Activated T-cell treated with anti-CD3 and anti-CD28 coated beads for 4 hours (primary cell): ENCODE measurements at places on chromosomes 11 and 22.

- DNase-seq: no peak
Observed at GRCh38 chr11:92834296-92835020, 135.0 kb upstream of the MTNR1B start.

GRCh38 chr11:132349811-132350733, 979.7 kb downstream of the NTM start:
- no peak for DNase-seq

GRCh38 chr22:46245511-46245910, 4.6 kb downstream of the CDPF1 start:
- no peak for DNase-seq

GRCh38 chr11:67272327-67273259, 6.3 kb downstream of the GRK2 start:
- no peak for DNase-seq

GRCh38 chr11:20363500-20364340, at the start of gene HTATIP2:
HTATIP2 (plus strand) TSS chr11:20363714; CDS start chr11:20364238, 524 bp downstream.
- peak; percentile 67 for DNase-seq

GRCh38 chr11:72353861-72354260, 80.5 kb downstream of the CLPB start:
- no peak for DNase-seq

DNA sequence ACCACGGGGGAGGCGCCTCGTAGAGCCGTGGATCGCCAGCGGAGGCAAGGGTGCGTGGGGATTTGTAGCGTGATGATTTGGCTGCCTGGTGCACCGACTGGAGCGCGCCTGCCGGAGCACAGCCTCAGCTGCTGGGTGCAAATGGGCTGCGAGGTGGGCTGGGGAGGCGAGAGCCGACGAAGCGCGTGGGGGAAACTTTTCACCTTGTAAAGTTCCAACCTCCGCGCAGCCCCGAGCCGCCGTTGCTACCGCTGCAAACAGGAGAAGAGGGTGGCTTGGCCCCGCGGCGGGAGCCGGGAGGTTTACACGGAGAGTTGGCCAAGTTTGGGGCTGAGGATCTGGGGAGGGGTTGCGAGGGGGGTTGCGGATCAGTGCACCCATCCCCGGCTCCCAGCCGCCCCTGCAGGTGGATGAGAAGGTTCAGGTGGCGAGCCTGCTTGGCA, 528 bp downstream of the FAT3 start:
- DNase-seq: no peak
